Adipose tissue (tissue), 3 donors: ENCODE measurements at places on chromosomes 5 and 9. TPM values are rescaled to one million over a fixed set of nuclear protein-coding genes. Genes with fewer than 3 reads are reported as not detected.

WDR38 gene
- not detected for polyA plus RNA-seq

FOXD4 gene
- 0.14 TPM for polyA plus RNA-seq

MOB3B gene
- polyA plus RNA-seq, result 3.3 TPM

NUDT12 gene
- polyA plus RNA-seq, result 5.0 TPM

IL5 gene
- not detected for polyA plus RNA-seq
